ENCODE measurements at places on chromosomes 6 and 20. TPM values are rescaled to one million over a fixed set of nuclear protein-coding genes. Genes with fewer than 3 reads are reported as not detected.

- no peak for DNase-seq
These were observed 48.5 kb downstream of the TRIM27 start for GRCh38 chr6:28875191-28875747.

EPHA7 gene
- total RNA-seq: 0.10 TPM

DNA sequence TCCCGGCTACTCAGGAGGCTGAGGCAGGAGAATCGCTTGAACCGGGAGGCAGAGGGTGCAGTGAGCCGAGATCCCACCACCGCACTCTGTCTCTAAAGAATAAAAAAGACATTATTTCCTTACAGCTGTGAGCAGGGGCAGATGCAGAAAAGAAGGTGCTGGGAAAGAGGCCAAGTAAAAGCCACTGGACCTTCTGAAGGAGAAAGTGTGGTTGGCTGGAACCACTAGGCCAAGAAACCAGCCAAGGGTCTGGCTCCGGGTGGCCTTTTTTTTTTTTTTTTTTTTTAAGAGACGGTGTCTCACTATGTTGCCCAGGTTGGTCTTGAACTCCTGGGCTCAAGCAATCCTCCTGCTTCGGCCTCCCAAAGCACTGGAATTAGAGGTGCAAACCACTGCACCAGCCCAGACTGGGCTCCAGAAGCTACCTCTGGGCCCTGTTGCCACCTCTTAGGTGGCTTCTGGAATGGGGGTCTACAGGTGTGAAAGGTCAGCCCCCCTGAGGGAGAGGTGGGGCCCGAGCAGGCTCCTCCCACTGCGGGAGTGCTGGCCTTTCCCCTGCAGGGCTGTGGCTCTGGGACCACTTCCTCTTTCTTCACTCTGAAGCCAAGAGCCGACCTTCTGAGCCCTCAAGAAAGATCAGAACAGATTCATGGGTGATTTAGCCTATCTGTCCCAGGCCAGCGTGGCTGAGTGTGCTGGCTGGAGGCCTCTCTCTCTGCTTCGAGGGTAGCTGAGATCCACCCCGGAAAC lies at the start of gene FGD2:
Gene FGD2 (plus strand): TSS at position 595 of the 750 bp plus-strand sequence. CDS start 163 bp downstream, outside the sequence.
- DNase-seq: no peak

GRCh38 chr6:170181338-170181690 lies 109.6 kb downstream of the DLL1 start:
- no peak for DNase-seq

- DNase-seq: no peak
These were observed 29.0 kb downstream of the MAS1 start for GRCh38 chr6:159919800-159920199.

DNA sequence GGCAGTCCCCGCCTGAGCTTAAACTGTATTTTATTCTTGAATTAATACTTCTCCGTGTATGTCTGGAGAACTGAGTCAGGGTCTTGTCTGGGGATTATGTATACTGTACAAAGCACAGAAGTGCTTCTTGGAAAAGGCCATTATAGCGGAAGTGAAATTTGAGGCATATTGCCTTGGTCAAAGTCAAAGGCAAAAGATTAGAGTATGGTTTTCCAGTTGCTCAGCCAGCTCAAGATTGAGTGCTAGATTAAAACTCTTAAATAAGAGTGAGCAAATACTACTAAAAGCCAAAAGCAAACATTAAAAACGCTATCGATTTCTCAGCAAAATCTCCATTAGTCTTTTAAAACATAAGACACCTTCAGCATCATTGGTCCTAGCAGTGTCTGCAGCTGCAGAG lies 207.7 kb upstream of the MAN1A1 start:
- DNase-seq: no peak

DNA sequence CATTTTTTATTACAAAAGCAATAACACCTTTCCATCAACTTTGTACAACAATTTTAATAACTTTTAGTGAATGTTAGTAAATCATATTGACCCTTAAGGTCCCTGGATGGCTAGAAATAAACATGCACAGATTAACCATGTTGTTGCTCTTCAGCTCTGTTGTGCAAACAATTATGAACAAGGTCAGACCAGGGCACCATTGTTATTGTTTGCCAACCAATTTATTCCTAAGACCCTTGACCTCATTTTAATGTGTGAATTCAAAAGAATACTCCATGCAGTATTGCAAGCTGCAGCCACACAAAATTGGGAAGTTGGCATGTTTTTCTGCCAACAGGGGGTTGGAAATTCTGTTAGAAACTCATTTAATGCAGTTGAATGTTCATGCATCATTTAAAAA lies 426.6 kb upstream of the MAP3K7 start:
- no peak for DNase-seq

- DNase-seq: no peak
These were observed 17.4 kb downstream of the ADNP start for GRCh38 chr20:50913690-50914375.

DNA sequence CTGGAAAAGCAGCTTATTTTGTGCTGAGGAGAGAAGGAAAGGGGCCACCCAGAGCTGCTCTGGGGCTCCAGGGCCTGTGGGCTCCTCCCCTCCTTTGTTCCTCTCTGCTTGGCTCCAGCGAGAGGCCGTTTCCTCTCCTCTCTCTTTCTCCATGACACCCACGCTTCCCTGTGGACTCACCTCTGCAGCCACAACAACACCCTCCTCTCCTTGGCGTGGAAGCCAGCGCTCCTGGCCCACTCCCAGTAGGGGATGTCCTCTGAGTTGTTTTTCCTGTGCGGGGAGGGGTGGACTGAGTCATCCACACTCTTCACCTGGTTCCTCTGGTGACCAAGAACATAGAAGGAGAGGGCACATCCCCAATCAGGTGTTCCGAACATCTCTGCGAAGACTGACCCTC lies 4.9 kb upstream of the CDSN start:
- DNase-seq: no peak

- DNase-seq: no peak
These were observed 53.3 kb downstream of the STX7 start for GRCh38 chr6:132459605-132459952.

- no peak for DNase-seq
These were observed 434.7 kb upstream of the SOX4 start for GRCh38 chr6:21158873-21159272.

DNA sequence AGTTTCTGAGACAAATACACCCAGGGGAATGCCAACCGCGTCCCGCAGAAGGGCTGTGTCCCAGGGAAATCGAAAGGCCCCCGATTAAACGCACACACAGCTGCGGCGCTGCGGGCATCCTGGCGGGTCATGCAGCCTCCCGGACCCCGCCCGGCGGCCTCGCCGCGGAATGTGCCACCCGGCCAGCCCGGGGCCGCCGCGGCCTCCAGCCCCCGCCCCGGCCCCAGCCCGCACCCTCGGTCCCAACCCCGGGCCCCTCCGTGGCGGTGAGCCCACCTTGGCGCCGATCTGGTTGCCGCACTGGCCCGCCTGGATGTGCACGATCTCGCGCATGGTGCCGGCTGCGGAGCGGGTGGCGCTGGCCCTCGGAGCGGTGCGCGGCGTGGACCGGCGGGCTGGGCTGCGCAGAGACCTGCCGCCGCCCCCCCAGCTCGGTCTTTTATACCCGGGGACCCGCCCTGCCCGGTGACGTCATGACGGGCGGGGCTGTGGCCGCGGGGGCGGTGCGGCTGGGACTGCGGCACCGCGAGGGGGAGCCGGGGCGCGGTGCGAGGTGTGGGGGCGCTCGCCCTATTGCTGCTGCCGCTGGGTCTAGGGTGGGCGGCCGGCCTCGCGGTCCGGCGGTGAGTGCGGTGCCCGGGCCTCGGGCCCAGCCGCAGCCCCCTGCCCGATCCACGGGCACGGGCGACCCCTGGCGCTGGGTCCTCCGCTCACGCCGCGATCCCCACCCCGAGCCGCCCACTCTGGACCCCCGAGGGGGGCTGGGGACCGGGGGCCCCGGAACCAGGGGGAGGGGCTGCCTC lies at the start of gene TUBB2A:
Gene TUBB2A (minus strand): TSS at position 414 of the 803 bp plus-strand sequence. CDS start 81 bp downstream, at position 333.
- peak; percentile 85 for DNase-seq

DNA sequence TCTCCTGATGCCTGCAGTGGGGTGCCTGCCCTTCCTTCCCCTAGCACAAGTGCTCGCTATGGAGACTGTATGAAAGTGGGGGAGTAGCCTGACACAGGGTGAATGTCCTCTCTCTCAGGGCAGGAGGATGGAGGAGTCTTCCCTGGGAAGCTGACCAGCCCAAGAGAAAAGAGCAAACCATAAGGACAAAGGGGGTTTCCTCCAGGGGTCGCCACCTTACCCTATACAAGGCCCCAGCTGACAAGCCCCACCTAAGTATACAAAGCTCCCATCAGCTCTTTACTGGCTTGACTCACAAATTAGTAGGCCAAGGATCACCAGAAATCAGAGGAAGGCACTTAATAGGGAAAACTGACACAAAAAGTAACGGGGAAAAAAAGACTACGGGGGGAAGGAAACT lies 54.1 kb downstream of the PLAGL1 start:
- DNase-seq: no peak

EPPIN gene
- total RNA-seq: not detected

DNA sequence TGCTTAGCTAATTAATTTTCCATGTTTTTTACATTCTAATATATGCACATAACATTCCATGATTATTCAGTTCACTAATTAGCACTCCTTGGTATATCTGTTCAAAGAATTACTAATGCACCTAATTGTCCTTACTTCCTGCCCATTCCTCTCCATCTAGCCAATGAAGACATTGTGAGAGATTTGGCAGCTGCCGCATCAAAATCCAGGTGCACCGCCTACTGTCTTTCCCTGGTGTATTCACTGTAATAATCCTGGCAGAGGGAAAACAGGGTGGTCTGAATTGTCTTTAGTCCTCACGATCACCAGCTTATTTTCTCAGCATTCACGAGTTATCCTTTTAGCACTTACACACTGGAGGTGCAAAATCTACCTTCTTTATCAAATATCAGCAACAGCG lies 61.0 kb upstream of the SCGN start:
- DNase-seq: no peak

LST1 gene
- 10.2 TPM for total RNA-seq

DNA sequence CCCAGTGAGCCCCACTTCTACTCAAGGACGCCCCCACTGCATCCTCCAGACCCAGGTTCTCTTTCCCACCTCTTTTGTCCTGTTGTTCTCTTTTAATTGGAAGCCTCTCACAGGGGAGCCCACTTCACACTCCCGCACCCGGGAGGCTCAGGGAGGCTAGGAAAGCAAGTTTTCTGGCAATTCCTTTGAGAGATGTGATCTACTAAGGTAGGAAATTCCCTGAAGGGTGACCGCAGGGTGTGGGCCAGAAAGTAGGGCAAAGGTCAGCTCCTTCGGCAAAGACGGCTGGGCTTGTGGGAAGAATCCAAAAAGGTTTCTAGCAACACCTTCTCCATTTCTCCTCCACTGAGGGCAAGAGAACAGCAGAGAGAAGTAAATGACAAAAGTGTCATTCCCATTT lies 98.1 kb upstream of the PTPN1 start:
- DNase-seq: no peak

DNA sequence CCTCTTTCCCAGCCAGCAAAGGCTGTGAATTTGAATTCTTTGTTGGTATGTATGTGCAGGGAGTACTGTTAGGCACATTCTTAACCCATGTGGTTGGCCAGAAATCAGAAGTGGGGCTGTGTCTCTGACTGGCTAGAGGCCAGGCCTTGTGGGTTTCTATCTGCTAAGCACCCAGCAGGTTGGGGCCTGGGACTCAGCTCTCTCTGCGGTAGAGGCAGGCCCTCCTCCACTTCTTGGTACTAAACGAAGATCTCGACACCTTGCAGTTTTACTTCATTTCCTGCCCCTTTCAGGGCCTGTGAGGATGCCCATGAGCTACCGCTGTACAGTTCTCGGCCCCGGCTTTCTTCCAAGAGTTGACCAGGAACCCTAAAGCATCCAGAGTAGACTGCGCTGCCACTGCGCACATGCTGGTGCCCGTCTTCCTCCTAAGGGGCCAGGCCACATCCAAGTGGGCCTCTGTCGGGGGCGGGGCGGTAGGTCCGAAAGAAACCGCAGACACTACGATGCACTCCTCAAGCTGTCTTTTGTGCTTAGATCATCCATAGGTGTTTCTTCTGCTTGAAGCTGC lies 51.1 kb downstream of the TCP11 start:
- DNase-seq: no peak

DNA sequence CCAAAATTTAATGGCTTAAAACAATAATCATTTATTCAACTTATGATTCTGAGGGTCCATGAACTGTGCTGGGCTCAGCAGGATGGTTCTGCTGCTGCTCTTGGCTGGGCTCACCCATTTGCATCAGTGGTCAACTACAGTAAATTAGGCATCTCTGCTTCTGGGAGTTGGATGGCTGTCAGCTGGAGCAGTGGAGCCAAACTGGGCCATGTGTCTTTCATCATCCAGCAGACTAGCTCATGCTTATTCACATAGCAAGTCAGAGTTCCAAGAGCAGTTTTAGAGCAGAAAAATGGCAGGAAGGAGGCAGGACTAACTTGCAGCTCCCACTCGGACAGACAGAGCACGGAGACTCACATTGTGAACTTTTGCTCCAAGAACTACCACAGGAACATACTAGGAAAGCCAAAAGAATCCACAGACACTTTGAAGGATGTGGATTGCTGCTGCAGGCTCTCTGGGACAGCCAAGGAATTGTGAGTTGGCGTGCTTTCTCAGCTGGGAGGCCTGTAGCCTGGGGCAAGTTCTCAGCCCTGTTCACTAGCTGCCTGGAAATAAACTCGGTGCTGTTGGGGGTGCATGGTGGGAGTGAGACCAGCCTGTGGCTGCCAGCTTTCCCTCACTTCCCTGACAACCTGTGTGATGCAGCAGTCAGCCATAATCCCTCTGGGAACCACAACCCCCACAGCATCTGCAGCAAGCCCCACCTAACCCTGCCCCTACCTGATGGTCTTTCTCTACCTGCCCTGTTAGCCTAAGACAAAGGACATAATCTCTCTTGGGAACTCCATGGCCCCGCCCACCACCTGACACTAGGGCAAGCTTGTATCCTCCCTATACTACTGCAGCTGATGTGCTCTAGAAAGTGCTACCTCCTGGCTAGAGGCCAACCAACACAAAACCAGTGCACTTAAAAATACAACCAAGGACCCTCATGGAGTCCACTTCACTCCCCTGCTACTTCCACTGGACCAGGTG lies 129.0 kb downstream of the JPH2 start:
- DNase-seq: peak; percentile 28

GRCh38 chr20:51600950-51601349 lies 58.4 kb upstream of the NFATC2 start:
- no peak for DNase-seq

- DNase-seq: no peak
These were observed 291.8 kb downstream of the ZNF217 start for GRCh38 chr20:53301869-53302268.

DNA sequence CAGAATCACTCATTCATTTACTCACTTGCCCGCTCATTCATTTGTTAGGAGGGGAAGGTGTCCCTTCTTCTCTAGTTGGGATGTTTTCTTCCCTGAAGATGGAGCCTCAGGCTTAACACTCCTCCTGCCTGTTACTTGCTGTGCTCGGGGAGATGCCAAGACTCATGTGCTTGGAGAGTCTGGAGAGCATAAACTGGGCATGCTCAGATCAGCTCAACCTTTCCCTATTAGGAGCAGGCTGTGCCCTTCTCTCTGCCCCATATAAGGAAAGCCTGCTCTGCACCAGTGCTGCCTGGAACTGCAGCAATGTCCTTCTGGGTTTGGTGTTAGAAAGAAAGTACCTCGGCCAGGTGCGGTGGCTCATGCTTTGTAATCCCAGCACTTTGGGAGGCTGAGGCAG lies 18.0 kb upstream of the UBE2V1 start:
- DNase-seq: no peak

- DNase-seq: no peak
These were observed 872 bp upstream of the RIMS4 start for GRCh38 chr20:44811150-44811685.

- no peak for DNase-seq
These were observed 15.5 kb downstream of the MYBL2 start for GRCh38 chr20:43682446-43682845.
